ENCODE measurements at places on chromosomes 7 and 10.
A peak's percentile ranks its signal among the peaks of the same experiment; 100 is the strongest.

DNA sequence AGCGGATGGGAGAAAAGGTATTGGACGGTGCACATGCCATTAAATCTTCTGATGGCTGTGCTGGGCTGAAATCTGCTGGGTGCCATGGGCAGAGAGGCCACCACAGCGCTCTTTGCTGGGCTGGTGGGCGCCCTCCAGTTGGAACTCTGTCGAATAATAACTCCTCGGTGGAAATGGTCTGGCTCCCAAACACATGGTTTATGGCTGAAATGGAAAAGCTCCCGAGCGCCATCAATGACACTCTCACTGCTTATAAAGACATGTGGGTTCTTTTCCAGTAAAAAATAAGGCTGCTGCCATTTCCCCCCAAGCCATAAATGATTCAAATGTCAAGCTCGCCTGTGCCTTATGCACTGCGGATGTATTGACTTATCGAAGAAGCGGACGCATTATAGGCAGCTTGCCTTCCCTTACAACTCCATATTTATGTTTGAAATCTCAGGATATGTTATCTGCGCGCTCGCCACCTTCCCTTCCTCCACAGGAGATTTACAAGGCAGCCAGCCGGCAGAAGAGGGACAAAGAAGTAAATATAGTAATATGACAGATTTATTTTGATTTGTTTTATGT lies 239.0 kb upstream of the MKI67 start:
- no peak for DNase-seq

DNA sequence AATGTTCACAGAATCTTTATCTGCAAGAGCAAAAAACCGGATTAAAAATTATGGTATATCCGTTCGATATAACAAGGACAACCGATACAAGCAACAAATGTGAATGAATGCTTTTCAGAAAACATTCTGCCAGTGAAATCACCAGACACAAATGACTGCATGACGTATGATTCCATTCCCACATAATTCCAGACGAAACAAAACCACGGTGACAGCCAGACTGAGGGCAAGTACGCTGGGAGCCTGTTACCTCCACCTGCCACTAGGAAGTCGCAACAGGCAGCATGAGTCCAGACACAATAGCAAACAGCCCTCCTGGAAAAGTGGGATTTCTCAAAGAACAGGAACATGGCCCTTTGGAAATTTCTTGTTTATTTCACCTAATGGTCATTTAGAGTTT lies 41.7 kb downstream of the MAD1L1 start:
- DNase-seq = peak; percentile 33

- DNase-seq = no peak
Observed at GRCh38 chr10:103806395-103807187, 48.8 kb downstream of the SH3PXD2A start.

DNA sequence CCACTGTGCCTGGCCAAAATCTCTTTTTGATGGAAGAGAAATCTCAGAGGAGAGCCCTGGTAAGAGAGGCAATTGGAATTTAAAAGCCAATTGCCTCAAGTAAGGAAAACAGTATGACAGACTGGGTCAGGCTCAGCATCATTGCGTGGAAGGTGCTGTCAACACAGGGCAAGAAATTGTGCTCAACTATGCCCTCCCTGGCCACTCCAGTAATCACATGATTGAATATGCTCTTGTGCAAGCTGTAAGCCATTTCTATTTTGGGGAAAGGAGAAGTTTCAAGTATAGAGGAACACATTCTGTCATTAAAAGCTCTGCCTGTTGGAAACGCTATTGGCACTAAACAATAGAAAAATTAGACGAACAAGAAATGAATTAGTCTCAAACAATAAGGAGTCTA lies 1127.7 kb downstream of the REEP3 start:
- DNase-seq = no peak

DNA sequence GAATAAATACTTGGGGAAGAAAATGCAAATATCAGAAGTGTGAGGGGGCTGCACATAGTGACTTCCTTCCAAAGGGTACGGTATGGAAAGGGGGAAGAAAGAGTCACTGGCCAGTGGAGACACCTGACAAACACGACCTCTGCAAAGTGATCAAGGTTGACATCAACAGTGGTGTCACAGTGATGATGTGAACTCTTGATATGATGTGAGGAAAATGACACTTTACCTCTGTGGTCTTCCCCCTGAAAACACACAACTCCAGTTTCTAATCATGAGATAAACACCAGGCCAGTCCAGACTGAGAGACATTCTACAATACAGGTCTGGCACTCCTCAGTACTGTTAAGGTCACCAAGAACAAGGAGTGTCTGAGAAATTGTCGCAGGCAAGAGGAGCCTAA lies 169.7 kb downstream of the BUB3 start:
- DNase-seq = no peak

- DNase-seq = no peak
Observed at GRCh38 chr7:5237286-5237685, 45.5 kb upstream of the SLC29A4 start.

GRCh38 chr7:138449580-138449979 lies 10.5 kb upstream of the TRIM24 start:
- no peak for DNase-seq

DNA sequence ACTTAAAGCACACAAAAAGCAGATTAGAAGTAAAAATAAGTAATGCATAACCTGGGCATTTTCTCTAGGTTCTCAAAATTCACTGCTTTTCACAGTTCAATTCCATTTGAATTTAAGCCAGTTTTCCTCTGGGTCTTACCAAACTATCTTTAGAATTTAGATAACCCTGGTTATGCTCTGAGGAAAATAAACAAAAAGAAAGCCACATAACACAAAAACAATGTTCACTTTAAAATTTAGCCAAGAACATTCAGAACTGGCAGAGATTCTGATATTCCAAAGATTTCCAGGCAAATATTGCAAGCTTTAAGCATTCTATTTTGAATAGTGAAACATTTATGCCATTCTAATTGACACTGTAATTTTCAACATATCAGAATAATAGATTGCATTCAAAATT lies 50.7 kb upstream of the PRKG1 start:
- DNase-seq = no peak

- DNase-seq = no peak
Observed at GRCh38 chr10:7409732-7410168, 1.1 kb downstream of the SFMBT2 start.

DNA sequence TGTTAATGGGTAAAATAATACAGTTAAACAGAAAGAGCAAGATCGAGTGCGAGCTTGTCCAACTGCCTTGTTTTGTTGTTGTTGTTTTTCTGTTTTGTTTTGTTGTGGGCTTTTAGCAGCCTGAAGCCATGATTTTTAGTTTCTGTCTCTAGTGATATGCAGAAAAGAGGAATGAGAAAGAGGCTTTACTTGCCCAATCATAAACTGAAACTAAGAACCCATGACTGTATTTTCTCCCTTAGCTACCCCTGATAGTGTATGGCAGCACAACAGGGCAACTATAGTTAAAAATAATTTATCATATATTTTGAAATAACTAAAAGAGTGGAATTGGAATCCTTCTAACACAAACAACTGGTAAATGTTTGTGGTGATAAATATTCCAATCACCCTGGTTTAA lies 493.9 kb downstream of the GLRX3 start:
- DNase-seq = no peak

GRCh38 chr10:78410046-78410965 lies 376.6 kb downstream of the RPS24 start:
- DNase-seq = no peak

DNA sequence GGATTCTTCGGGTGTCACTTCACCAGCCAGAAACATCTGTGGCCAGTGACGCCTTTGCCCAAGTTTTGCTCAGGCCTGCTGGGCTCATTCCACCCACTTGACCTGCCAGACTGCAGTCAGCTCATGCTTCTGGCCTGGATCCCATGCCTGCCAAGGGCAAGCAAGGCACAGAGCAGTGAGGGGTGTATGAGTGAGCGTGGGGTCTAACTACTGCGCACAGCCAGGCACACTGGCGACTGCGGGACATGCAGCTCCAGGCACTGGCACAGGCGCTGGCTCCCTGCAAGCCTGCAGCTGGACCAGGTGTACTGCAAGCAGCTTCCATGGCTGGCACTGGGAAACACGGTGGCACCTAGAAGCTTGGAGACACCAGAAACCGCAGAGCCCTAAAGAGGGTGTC lies 80.1 kb downstream of the MTERF1 start:
- DNase-seq = no peak

DNA sequence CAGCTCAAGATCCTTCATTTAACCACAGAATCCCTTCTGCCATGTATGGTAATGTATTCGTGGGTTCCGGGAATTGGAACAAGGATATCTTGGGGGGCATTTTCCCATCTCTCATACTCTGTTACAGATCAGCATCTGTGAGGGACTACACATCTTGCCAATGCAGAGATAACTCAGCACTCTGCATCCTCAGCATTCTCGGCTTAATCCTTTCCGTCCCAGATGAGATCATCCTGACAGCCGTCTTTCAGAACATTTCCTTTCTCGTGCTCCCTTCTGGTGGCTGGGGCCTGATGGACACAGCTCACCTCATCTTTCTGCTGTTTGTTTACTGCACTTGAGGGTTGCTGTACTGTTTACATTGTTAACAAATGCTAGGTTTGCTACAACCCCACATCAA lies 25.3 kb downstream of the FKBP6 start:
- no peak for DNase-seq

- no peak for DNase-seq
Observed at GRCh38 chr10:112536663-112537062, 89.6 kb downstream of the VTI1A start.

GRCh38 chr7:57177856-57178767 lies 45.9 kb upstream of the ZNF479 start:
- no peak for DNase-seq

GRCh38 chr7:128203710-128204214 lies 37.3 kb upstream of the LEP start:
- DNase-seq = no peak

GRCh38 chr10:23015021-23015707 lies 80.2 kb upstream of the MSRB2 start:
- DNase-seq = no peak

- no peak for DNase-seq
Observed at GRCh38 chr10:122233857-122234348, 37.2 kb upstream of the BTBD16 start.

DNA sequence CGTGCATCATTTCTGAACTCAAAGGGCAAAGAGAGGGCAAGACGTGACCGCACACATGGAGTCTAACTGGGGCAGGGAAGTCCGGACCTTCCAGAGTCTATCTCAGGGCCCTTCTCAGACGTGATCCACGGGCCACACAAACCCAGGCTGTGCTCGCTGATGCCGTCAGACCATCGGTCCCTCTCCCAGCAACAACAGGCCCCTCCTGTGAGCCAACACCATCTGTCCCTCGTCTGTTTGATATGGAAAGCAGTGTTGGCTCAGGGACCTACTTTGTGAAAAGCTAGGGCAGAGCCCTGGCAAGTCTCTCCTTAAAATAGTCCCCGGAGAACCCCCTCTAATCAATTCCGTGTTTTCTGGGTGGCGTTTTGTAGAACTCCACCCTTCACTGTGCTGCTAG lies 208.8 kb downstream of the TCERG1L start:
- DNase-seq = no peak

DNA sequence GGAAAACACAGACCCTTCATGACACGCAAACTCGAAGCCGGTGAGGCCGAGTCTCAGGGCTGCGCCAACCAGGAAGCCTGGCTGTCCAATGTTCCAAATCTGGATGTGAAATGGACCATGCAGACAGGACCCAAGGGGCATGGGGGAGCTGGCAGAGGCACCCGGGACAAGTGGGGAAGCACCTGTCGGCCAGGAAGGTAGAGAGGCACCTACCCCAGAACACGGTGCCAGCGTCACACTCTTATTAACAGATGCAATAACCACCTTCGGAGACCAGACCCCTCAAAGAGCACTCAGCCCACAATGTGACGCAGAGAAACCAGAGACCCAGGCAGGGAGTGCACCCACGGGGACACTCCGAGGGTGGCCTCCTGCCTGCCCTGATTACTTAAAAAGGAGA lies 88.3 kb upstream of the PDGFA start:
- no peak for DNase-seq

GRCh38 chr10:125514206-125515162 lies 168.5 kb downstream of the TEX36 start:
- DNase-seq = no peak

DNA sequence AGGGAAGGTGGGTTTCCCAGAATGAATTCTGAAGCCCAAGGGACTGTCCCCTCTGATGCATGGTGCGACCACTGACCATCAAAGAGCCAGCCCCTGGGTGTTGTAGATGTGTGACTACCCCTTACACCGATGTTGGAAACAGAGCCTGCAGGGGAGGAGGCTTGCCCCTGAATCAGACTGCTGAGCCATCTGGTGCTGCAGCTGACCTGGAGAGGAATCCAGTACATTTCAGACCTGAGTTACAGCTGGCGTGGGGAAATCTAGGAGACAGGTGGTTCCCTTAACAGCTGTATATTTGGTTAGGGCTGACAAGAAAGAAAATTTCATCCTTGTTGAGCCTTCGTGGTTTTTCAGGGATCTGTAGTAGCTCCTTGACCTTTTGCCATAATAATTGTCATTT lies 195.5 kb downstream of the CELF2 start:
- DNase-seq = no peak

DNA sequence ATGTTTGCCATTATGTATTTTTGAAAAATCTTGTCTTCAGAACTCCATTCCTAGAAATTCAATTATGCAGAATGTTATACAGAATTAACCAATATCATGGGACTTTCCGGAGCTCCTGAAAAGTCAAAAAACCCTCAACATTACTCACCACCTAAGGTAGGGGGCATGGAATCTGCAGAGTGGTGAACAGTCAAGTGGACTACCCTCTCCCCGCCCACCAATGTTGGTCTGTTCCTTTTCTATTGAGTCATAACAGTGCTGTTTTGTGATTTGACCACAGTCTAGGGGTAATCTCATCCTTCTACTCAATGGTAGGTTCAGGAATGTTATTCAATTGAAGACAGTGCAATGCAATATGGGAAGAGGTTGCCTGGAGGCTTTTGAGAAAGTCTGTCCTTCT lies 130.5 kb upstream of the HABP2 start:
- DNase-seq = no peak

- no peak for DNase-seq
Observed at GRCh38 chr10:3866332-3866731, 81.3 kb upstream of the KLF6 start.

DNA sequence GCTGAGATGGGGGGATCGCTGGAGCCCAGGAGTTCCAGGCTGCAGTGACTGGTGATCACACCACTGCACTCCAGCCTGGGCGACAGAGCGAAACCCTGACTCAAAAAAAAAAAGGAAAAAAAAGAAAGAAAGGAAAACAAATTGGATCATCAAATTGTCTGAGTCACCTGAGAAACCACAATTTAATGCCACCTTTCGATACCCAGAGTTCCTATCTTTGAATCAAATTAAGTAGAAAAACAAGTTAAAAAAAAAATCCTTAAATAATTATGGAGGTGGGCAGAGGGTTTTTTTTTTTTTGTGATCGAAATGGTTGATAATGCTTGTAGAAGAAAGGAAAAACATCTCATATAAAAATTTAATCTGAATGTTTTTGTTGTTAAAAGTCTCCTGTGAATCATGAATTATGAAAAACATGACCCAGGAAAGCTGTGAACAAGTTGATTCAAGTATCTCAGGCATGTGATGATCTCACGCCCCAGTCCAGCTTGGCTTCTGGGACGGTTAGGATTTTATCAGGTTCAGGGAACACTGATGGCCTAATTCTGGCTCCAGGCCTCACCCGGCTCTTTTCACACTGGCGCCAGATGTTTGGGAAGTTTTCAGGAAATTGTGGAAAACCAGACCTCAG lies 25.3 kb upstream of the CUX1 start:
- DNase-seq = no peak

- no peak for DNase-seq
Observed at GRCh38 chr7:133836666-133837065, 290.5 kb upstream of the LRGUK start.
